ENCODE measurements at places on chromosomes 12 and 14. TPM values are rescaled to one million over a fixed set of nuclear protein-coding genes. Genes with fewer than 3 reads are reported as not detected.

The CFAP54 gene
- 0.37 TPM for polyA plus RNA-seq

The RDH11 gene
- 90.0 TPM for polyA plus RNA-seq

The KRT85 gene
- not detected for polyA plus RNA-seq

DNA sequence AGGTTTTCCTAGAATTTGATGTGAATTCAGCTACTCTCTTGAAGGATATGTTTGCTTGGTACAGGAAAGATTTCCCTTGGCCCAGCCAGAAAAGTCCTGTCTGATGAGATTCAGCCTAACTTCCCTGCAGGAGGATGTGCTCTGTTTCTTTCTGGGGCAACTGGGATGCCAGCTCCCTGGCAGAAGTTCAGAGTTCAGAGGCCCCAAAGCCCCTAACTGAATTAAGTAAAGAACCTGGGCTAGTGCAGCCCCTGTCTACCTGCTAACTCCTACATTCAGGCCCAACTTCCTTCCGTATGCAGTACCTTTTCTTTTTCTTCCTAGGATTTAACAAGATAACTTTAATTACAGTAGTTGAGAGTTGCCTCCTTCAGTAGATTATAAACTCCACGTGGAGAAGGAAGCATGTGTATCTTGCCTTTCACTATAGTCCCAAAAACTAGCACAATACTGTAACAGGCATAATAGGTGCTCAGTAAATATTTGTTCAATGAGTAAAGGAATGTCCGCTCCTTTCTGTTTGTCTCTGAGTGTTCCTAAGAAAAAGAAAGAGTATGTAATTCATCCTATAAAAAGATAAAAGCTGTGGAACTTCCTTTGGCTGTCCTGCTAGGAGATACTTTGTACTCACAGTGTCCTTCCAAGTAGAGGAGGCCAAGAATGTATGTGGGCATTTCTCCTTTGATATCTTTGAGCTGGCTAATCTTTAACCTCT is 141.0 kb downstream of the SLC8A3 start:
- no peak for DNase-seq

DNA sequence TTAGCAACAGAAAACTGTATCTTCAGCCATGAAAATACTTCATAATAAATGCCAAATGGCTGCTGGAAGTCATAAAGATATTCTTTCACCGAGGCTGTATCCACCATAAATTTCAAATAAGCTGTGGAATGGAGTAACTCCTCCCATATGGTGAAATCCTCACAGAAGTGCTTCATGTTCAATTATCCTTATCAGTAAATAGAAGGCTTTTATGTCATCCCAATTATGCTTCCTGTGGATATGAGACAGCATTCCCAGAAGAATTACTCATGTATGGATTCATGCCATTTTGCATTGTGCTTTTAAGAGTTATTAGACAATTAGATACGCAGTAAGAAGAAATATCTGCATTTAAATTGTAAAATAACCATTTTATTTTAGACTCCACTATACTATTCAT is 99.0 kb downstream of the RTN1 start:
- DNase-seq = no peak

DNA sequence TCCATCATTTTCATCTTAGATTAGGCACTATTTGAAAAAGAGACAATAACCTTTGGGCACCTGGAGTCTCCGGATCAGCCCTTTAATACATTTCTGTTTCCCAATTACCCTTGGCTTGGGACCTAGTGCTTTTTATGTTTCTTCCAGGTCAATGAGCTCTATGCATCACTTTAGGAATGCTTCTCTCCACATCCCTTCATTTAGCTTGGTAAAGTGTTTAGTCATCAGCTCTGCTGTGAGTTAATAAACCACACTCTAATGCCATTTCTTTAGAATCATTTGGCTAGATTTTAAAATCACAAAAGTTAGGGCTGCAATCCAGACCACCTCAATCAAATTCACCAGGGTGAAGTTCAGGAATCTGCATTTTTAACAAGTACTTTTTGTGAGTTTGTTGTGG is 41.7 kb downstream of the RASSF9 start:
- DNase-seq = no peak

- DNase-seq = no peak
Measured at GRCh38 chr12:105033851-105034250, 47.7 kb downstream of the NOPCHAP1 start.

Measured in ovary (tissue), 10 donors.